Psoas muscle (tissue), 8 donors: ENCODE measurements at places on chromosomes 4 and X. TPM values are rescaled to one million over a fixed set of nuclear protein-coding genes. Genes with fewer than 3 reads are reported as not detected.
A peak's percentile ranks its signal among the peaks of the same experiment; 100 is the strongest.

GRCh38 chr4:38663801-38664705, at the start of gene KLF3:
Gene KLF3, plus strand, starts transcription at chr4:38664199. Its CDS starts 16,427 bp downstream, at chr4:38680626.
- DNase-seq: peak; percentile 96

DNA sequence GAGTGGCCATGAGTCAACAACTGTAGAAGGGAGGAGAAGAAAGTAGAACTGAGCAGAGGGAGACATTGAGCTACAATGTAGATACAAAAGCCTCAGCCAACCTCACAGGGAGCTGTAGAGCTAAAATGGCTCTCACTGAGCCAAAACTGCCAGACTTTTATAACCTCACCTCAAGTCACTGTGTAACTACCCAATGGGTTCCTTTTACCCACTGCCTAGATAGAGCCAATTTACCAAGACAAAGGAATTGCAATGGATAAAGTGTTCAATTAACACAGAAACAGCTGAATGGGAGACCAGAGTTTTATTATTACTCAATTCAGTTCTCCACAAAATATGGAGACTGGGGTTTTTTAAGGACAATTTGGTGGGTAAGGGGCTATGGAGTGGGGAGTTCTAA, 938.9 kb upstream of the GRIA3 start:
- no peak for DNase-seq

GRCh38 chrX:151151665-151152267, 24.6 kb upstream of the GPR50 start:
- no peak for DNase-seq

DNA sequence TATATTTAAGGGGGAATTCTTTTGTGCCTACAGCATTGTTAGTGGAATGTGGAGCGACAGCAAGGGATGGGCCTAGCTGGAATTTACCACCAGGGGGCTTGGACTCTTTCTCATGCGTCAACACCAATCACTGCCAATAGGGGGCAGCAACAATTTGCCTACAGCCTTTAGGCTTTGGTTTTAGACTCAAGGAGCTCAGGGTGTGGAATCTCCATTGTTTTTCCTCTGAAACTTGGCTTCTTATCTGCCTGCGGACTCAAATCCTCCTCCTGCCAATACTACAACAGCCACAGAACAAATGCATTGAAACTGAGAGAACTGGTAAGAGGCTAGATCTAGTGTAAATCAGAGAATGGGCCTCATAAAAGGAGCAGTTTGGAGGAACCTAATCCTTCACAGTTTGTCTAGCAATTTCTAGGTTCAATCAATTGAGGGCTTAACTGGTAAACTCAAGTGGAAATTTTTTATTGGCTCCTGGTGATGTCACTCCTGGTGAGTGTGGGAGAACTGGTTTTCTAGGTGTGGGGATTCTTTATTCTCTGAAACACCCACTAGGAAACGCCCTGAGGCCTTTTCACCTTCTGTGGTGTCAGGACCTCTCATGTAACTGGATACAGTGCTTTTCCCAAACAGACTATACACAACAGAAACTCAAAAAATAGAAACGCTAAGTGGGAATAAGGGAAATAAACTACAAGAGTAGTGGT, 27.9 kb upstream of the TMSB4X start:
- no peak for DNase-seq

- DNase-seq: no peak
These were observed 320.4 kb downstream of the HNRNPD start for GRCh38 chr4:82053396-82053795.

DNA sequence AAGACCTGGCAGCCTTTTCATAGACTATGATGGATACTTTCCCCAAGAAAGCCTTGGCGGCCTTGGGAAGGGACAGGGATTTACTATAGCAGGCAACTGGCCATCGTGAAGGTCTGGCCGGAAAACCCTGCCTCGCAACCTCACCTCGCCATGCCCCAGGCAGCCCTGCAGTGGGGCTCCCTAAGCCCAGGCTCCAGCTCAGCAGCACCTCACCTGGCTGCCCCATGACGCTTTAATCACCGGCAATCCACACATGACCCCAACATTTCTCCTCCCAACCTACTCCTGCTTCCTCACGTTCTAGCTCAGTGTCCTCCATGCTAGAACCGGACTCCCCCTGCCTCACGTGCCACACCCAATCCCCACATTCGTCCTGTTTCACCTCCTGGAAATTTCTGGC, 82.4 kb downstream of the NSUN7 start:
- no peak for DNase-seq

The ZRSR2 gene
- total RNA-seq: 12.7 TPM

The RIPPLY1 gene
- 0.20 TPM for total RNA-seq

The GIMD1 gene
- not detected for total RNA-seq

The LDB2 gene
- total RNA-seq: 10.1 TPM
